Mesendoderm (in vitro differentiated cells): ENCODE measurements at places on chromosomes 2 and 18.

GRCh38 chr2:66684289-66684688, 249.4 kb downstream of the MEIS1 start:
- no peak for DNase-seq

GRCh38 chr18:13165636-13166423, 52.7 kb upstream of the LDLRAD4 start:
- peak; percentile 70 for DNase-seq

DNA sequence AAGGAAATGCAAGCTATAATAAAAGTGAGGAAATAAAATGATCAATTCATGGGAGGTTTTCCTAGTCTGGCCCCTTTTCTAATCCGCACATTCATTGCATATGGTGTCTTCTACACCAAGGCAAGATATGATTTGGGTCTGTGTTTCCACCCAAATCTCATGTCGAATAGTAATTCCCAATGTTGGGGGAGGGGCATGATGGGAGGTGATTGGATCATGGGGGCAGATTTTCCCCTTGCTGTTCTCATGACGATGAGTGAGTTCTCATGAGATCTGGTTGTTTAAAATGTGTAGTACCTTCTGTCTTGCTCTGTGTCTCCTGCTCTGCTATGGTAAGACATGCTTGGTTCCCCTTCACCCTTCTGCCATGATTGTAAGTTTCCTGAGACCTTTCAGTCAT, 315.4 kb downstream of the CYRIA start:
- DNase-seq = no peak

DNA sequence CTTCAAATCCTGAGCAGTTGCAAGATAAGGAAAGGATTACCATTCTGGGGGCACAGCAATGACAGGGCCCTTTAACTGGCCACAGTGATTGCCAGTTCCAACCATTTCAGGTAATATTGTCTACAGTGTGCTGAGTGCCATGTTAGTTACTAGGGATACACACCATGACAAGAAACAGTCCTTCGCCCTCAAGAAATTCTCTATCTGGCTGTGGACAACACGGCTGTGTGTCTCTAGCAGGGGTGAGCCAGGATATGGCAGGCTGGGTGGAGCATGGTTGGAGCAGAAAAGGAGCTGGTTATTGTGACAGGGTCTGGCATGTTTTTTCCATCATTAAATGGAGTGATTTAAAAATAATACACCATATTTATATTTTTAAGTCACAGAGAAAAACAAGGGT, 31.0 kb downstream of the TSPYL6 start:
- no peak for DNase-seq

- DNase-seq = no peak
These were observed 85.6 kb upstream of the LHCGR start for GRCh38 chr2:48841126-48841525.

GRCh38 chr18:68840554-68841263, 42.8 kb downstream of the CCDC102B start:
- peak; percentile 77 for DNase-seq

DNA sequence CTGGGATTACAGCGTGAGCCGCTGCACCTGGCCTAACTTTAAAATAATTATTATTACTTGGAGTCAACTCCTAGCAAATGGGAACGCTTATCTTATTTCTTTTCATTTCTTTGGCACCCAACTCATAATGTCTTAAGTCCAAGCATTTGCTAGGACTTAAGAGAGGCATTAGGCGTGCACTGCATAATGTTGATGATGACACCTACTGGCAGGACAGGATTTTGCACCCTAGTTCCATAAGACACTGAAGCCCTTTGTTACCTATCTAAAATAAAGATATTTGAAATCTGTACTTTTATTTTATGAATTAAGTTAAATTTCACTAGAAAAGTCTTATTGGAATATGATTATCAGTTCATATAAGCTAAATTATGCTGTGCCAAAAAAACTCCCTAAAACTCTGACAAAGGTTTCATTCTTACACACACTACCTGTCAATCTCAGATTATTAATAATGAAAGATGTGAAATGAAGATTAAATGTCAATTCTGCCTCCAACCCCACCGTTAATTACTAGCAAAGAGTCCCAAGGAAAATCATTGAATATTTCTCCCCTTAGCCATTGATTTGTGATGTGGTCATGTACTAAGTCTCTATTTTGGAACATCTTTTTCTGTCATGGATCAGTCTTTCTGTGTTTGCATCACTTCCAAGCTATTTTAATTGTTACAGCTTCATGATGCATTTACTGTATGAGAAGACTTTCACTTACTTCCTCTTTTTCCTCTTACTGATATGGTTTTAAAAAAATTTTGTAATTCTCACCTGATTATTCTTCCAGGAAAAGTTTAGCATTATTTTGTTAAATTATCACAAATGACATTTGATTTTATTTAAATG, 12.7 kb upstream of the CDH2 start:
- DNase-seq = peak; percentile 83

- DNase-seq = no peak
These were observed 39.8 kb downstream of the GREB1 start for GRCh38 chr2:11573418-11574175.

DNA sequence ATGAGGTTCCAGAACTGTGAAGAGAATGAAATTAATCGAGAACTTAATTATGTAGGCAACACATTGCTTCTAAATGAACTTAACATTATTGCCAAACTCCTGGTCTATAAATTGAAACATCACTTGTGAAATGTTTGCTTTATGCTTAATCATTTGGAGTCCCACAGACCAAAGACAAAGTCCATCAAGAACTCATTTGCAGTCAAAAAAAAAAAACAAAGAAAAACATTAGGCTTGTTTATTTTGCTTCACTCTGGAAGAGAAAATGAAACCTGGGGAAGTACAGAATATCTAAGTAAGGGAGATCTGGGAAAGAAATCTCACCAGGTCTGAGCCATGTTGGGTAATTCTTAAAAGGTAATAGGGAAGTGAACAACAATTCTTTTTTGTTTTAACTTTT, 1363.5 kb upstream of the DDX18 start:
- no peak for DNase-seq

GRCh38 chr2:218091746-218092145, 22.7 kb downstream of the RUFY4 start:
- DNase-seq = no peak

GRCh38 chr2:238851761-238852160, 3.9 kb downstream of the TWIST2 start:
- no peak for DNase-seq

- DNase-seq = no peak
These were observed 17.7 kb downstream of the KLF7 start for GRCh38 chr2:207148020-207148419.

- DNase-seq = no peak
These were observed 8.3 kb downstream of the MAT2A start for GRCh38 chr2:85547089-85547858.

GRCh38 chr2:102770506-102770905, 8.7 kb downstream of the TMEM182 start:
- no peak for DNase-seq

- DNase-seq = peak; percentile 24
These were observed 370.4 kb downstream of the CLIP4 start for GRCh38 chr2:29485631-29486030.

- no peak for DNase-seq
These were observed 72.9 kb upstream of the SCG2 start for GRCh38 chr2:223674998-223675609.

GRCh38 chr2:242075696-242076095, 206.2 kb downstream of the RTP5 start:
- DNase-seq = no peak

GRCh38 chr18:46583711-46584110, 73.3 kb downstream of the LOXHD1 start:
- DNase-seq = no peak

DNA sequence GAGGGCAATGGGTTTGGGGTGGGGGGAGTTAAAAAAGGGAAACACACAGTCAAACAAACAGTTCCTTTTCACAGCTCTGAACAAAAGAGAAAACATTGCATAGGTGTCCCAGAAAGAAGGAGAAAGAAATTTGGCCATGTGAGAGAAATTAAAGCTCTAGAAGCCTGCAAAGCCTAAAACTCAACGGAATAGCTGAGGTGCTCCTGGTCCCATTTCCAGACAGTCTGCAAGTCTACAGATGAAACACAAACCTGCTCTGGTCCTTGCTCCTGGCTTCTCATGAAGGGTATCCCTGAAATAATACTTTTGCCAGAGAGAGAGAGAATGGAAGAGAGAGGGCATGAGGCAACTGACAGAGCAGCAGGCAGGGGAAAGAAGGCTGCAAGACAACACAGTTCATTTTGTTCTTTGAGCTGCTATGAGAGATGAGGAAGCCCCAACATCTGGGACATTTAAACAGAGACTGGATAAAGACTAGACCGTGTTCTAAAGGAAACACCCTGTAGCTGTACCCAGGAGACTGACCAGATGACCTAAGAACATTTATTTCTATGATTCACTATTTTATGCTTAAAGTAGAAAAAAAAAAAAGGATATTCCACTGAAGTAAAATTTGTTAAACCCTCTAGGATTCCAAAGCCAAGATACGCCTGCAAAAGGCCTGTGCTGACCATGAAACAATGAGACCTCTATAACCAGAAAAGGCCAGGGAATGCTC, 57.3 kb upstream of the CYP26B1 start:
- no peak for DNase-seq

DNA sequence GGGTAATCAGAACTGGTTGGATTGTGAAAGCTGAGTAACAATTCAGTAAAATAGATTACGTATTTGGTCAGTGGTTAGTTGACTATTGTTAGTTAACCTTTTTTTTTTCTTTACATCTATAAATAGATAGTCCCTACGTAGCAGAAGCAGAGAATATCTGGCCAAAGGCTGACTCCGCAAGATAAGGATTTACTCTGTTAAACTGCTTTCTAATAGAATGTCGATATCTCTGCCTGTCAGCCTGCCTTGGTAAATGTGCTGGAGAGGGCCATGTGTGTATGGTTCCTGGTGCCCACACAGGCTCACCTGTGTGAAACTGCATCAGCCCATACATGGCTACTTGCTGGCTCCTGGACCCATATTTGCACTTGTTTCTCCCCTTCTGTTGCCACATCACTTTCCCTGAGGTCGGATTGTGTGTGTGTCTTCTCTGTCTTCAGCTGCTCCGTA, 94.4 kb downstream of the CRIM1 start:
- DNase-seq = no peak

- peak; percentile 64 for DNase-seq
These were observed 16.1 kb downstream of the WNT10A start for GRCh38 chr2:218896501-218897393.

DNA sequence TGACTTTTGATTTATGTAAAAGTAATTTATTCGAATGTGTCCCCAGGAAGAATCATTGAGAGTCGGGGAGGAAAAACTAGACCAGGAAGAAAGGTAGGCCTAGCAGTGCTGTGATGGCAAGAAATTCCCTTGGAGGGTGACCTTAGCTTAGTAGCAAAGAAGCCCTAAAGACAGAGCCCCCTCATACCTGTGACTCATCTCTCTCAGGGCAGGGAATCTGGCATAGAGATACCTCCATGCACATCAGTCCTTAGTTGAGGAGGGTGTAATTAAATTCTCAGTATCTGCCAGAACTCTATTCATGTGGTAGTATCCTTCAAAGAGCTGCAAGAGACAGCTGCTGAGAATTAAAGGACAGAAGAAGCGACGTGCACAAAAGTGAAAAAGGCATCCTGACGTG, 360.3 kb downstream of the FBXO15 start:
- DNase-seq = no peak

DNA sequence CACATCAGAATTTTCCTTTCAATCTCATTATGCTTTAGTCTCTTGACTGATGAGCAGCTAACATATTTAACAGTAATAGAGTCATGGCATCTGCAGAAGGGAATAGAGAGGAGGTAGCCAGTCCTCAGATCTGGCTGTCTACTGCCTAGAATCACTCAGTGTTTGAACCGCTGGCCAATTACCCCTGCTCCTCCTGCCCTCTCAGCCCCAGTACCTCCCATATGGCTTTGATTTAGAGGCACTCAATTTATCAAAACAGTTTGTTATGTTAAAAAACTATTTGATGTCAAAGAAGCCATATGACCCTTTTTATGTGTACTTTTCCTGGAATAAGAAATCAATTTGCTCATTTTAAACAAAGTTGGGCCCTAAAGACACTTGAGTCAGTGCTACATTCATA, 355.2 kb downstream of the CMPK2 start:
- DNase-seq = no peak

GRCh38 chr2:85255813-85256594, 71.8 kb downstream of the TGOLN2 start:
- peak; percentile 97 for DNase-seq

DNA sequence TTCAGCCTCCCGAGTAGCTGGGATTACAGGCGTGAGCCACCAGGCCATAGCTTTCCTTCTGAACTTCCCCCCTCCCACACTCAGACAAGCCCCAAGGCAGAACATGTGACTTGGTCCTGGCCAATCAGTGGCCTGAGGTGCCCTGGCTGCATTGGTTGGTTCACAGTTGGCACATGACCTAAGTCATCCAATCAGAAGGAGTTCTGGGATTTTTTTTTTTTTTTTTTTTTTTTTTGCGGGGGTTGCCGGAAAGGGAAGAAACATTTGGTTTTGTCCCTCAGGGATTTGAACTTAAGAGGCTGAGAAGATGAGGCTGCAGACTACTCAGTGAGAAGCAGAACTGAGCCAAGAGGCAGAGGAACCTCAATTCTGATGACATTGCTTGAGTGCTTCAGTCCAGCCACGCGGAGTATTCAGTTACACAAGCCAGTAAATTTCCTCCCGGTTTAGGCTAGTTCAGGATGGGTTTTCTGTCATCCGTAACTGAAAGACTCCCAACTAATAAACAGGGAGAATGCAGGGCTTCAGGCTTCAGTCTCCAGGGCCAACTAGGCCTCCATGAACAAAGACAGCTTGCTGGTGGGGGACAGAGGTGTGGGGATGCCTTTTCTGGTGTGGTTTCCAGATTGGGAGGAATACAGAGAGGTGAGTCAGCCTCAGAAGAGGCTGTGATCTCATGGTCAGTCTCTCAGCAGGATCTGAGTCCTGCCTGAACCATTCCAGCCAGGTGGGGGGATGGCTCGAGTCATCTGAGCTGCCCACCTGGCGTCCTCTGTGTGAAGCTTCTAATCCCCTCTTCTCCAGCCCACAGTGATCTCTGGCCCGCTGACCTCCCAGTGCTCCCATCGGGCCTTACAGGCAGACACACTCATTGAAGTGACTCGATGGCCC, 9.2 kb downstream of the PTMA start:
- DNase-seq = peak; percentile 94

GRCh38 chr2:174486563-174487107, at the start of gene GPR155:
GPR155 (minus strand) TSS chr2:174487029; CDS start chr2:174481956, 5,073 bp downstream.
- peak; percentile 54 for DNase-seq

GRCh38 chr2:44342854-44343253, 18.4 kb downstream of the PREPL start:
- peak; percentile 56 for DNase-seq

DNA sequence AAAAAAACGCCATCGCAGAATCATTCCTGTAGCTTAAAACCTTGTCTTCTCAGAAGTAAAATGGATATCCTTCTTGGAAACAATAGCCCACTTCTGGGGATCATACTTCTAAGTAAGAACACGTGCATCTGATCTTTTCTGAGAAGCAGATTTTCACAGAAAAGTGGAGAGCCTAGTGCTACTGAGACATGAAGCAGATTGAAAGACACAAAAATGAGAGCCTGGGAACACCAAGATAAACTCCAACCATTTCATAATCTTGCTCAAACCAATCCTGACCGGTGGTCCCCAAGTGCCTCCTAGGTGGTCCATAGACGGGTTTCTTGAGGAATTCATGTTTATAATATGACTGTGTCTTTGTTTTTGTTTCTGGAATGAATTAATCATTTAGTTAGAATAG, 191.2 kb downstream of the IRS1 start:
- no peak for DNase-seq

- no peak for DNase-seq
These were observed 3.0 kb upstream of the ASB1 start for GRCh38 chr2:238423561-238424312.

- no peak for DNase-seq
These were observed 1118.2 kb downstream of the DPP10 start for GRCh38 chr2:115560666-115561065.
